ENCODE measurements at places on chromosomes 6 and 20.

DNA sequence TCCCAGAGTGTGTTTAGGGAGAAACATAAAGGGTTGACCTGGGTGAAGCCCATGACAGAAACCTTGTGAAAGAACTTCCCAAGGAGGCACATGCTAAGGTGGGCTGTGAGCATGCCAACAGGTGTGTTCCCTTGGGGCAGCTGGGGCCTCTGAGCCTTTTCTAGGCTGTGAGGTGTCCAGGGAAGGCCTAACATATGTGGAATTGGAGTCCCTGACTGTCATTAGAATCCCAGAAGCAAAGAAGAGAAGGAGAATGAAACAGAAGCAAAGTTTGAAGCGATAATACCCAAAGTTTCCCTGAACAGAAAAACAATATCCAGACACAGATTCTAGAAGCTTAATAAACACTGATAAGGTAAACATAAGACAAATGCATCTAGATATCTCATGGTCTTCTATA, 143.3 kb downstream of the CD83 start:
- DNase-seq: no peak

DNA sequence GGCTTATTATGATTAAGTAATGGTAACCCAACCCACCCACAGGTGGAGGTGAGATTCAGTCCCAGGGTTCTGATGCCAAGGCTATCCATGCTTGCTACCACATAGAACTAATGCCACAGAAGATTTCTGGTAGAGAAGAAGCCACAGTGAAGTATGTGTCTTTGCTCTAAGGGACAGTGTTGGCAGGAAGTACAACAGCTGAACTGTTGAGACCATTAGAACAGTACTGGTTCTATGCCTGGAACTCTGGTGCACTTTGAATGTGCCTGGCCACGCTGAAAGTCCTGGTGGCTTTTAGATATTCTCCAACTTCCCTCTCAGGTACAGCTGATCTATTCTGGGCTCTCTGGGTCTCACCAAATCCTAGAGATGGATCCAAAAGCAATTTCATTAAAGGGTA, 7.8 kb downstream of the STX7 start:
- DNase-seq: no peak

GRCh38 chr6:112362812-112363570, 15.9 kb downstream of the RFPL4B start:
- DNase-seq: peak; percentile 20

DNA sequence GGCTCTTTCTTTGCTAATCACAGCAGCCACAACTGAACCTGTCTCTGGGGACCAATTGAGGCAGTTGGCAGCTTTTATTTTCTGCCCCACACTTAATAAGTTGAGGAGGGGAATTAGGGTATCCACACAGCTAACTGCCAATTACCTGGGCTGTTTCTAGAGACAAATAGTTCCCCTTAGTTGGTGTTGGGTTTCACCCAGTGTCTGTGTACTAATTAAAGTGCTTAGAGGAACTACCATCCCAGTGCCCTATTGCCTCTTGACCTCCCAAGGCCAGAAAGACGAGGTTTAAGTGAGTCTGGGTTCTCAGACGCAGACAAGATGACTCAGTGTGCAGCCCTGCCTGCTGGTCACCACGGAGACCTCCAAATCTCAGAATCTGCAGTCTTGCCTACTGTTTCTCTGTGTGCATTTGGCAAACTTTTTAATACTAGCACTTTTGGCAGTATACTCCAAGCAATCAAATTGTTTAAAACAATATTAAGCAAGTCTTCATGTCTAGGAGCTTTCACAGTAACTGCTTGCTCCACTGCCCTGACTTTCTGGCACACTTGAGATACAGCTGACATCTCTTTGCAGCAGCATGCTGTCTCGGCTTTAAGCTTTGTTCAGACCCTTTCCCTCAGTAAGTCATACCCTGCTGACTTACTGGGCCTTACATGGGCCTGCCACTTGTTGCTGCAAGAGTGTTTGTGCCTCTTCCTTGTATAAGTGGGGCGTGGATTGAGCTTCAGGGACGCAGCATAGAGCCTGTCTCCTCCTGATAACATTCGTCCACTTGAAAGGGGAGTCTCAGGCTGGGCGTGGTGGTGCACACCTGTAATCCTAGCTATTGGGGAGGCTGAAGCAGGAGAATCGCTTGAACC, 31.9 kb downstream of the STK35 start:
- peak; percentile 64 for DNase-seq

GRCh38 chr6:84046755-84047154, 13.2 kb downstream of the MRAP2 start:
- DNase-seq: no peak

DNA sequence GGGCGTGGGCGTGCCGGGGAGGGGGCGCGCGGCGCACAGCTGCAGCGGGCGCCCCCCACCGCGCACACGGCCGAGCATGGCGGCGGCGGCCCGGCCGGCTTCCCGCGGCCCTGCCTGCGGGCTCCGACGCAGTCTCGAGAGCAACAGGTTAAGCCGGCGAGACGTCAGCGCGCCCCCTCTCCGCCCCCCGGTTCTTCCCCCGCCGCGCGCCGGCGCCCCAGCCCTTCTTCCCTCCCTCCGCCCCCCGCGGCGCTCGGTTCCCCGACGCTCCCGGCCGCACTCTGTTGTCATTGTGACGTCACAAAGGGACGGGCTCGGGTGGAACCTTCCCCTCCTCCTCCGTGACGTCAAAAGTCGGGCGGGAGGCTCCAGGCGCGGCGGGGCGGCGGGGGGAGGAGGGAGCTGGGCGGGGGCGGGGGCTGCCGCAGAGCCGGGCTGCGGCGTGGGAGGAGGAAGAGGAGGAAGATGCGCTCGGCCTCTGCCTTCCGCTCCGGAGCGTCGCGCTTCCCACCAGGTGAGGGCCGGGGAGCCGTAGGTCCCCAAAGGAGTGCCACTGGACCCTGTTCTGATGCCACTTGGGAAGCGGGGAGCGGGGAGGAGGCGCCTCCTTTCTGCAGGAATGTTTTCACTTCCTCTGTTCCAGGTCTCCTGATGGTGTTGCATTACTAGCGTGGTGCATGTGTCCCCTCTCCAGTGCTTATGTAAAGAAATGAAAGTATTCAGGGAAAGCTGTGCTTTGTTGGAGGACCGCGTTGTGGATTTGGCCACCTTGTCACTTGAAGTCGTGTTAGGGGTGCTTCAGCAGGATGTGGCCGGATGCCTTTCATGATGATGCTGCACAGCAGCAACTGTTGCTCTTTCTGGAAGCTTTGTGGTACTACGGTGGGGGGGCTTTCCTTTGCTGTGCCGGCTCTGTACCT, 2.8 kb downstream of the JARID2 start:
- DNase-seq: peak; percentile 97

Measured in fibroblast of skin of right quadriceps (primary cell).